ENCODE measurements at places on chromosomes 12 and 14. TPM values are rescaled to one million over a fixed set of nuclear protein-coding genes. Genes with fewer than 3 reads are reported as not detected.

Gene SSTR1
- total RNA-seq: not detected

Gene STYK1
- total RNA-seq: 1.8 TPM

- no peak for DNase-seq
Observed at GRCh38 chr12:117646520-117646919, 285.1 kb upstream of the NOS1 start.

Gene SUOX
- 7.8 TPM for total RNA-seq

GRCh38 chr14:67944605-67945004, 125.0 kb downstream of the RAD51B start:
- DNase-seq: no peak

Gene NPFF
- total RNA-seq: not detected

GRCh38 chr12:43177276-43177675, 374.7 kb downstream of the ADAMTS20 start:
- DNase-seq: no peak

GRCh38 chr14:50040401-50040775, 76.0 kb downstream of the VCPKMT start:
- peak; percentile 45 for DNase-seq

DNA sequence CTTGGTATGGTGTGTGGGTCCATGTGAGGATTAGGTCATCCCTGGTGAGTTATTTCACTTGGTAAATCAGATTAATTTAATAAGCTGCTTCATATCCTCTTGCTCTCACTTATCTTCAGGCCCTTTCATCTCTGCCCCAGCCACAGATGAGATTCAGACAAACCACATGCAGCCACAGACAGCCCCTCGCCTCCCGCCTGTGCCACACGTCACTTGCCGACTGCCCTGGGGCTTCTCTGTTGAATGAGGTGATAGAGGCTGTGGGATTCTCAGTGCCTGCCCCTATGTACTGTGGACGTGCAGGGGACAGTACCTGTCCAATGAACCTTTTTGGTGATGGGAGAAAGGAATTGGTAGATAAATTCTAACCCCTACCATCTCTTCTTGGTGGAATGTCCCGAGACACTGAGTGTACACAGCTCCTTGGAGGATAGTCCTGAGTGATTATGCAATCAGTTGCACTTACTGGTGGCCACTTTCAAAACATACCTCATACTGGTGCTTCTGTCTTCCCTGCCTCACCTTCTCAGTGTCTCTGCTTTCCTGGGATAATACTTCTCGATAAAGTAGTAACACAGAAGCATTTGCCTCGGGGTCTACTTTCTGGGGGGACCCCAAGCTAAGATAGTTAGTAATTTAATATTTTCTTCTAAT, 248.7 kb downstream of the TTC6 start:
- no peak for DNase-seq

- DNase-seq: no peak
Observed at GRCh38 chr12:66176105-66176900, 6.5 kb upstream of the TMBIM4 start.

DNA sequence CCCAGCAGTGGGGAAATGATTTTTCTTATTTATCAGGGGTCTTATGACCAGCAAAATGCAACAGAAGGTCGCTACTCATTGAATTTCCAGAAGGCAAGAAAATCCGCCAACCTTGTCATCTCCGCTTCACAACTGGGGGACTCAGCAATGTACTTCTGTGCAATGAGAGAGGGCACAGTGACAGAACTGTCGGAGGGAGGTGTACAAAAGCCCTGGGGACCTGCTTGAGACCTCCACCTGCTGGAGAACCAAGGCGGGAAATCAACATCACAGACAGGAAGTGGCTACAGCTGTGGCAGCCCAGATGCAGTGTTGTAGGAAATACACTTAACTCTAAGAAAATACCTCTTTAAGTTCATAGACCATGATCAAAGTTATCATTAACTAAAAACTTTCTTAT, 250.9 kb upstream of the OR4E1 start:
- peak; percentile 54 for DNase-seq

DNA sequence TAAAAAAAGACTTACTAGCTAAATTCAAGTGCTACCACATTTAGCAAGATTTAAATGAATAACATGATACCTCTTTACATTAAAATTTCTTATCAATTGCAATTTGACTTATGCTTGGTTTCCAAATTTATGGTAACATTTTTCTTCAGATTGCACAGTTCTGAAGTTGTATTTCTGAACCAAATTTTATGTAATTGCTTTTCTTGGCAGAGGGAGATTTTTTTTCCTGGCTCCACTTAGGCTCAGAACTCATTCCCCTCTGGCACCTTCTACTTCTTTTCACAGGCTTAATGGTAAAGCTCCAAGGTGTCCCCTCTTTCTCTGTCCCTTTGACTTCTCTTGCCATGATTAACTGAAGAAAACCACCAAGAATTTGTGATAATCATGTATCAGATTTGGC, 99.8 kb upstream of the TMTC1 start:
- no peak for DNase-seq

DNA sequence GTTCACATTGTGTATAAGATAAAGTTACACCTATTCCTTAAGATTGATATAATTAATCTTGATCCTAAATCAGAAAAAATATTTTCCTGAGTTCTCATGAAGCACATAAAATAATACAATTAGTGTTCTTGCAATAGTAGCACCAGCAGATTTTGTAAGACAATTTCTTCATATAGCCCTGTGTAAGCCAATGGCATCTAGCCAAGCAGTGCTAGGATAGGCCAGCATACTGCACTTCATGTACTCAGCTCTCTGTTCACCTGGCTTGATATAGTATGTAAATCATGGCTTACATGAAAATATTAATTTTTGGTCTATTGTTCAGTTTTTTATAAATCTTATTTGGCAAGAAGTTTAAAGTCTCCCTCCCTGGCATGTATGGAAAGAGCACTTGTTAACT, 1.9 kb downstream of the KLRF2 start:
- no peak for DNase-seq

Gene RERG
- not detected for total RNA-seq

GRCh38 chr12:66309606-66310005, 7.3 kb downstream of the HELB start:
- DNase-seq: no peak

- DNase-seq: no peak
Observed at GRCh38 chr12:116881877-116882507, 751 bp upstream of the HRK start.

GRCh38 chr12:105920161-105920684, 218.5 kb downstream of the NUAK1 start:
- no peak for DNase-seq

Gene NR1H4
- total RNA-seq: not detected

DNA sequence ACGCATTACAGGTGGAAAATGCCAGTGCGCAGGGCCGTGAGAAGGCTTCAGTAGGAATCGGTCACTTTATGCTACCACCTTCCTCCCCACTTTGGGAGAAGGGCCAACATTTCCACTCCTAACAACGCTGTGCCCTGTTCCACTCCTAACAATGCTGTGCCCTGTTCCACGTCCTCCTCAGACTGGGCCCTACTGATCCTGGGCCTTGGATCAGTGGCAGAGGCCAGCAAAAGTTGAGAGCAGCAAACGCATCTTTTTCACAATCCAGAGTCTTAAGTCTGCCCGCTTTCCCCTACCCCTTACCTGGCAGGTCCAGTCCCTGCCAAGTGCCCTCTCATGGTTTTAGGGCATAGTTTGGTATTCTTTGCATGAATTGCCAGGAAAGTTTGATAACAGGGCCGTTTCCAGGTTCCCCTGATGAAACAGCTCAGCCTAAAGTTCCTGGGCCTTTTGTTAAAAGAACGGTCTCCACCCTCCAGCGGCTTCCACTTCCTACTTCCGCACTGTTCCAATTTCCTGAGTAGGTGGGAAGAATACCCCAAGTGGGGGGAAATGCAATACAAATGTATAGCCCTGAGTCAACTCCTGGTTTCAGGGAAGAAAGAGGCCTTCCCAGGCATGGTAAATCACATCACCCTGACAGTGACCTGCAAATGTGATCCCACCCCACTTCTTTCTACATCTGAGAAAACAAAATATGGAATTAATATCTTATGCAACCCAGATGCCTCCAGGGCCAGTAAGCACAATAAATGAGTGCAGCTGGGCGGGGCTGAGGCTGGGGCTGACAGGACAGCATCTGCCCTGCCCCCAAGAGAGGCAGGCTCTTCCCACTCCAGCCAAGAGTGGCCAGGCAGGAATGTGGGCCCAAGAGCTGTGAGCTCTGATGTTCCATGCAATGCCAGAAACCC, 15.0 kb downstream of the KCTD10 start:
- no peak for DNase-seq

Gene KERA
- not detected for total RNA-seq

Gene ASCL1
- total RNA-seq: not detected

DNA sequence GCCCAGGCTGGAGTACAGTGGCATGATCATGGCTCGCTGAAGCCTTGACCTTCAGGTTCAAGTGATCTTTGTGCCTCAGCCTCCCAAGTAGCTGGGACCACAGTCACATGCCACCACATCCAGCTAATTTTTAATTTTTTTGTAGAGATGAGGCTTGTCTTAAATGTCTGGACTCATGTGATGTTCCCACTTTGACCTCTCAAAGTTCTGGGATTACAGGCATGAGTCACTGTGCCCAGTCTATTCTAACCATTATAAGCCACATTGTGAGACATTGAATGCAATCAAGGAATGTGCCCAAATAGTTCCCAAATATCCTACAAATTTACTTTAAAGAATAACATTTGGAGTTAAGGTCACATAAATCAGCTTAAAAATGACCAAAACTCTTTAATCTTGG, 130.7 kb upstream of the ARID2 start:
- DNase-seq: no peak

Gene ANKLE2
- 189 TPM for total RNA-seq

Gene TAS2R43
- 0.48 TPM for total RNA-seq

GRCh38 chr12:115149685-115150378, 465.9 kb upstream of the TBX3 start:
- DNase-seq: no peak

Gene DTX1
- 18.0 TPM for total RNA-seq

GRCh38 chr12:106508966-106509365, 73.8 kb upstream of the RFX4 start:
- DNase-seq: no peak

DNA sequence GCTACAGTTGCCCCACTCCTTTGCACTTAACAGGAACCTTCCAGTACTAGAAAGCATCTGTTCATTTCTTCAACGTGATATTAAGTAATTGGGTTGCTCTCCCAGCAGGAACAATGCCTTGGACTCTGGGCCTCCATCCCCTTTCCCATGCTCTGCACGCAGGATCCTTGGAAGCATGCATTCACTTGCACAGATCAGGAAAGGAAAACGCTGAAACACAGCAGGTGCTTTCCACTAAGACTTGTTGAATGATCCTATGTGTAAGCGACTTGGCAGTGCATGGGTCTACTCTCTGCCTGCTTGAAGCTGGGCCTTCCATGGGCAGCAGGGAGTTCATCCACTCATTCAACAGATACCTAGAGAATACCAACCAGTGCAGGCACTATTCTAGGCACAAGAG, 2.3 kb downstream of the LTBP2 start:
- no peak for DNase-seq

Gene RNASE7
- not detected for total RNA-seq

Gene CACNA2D4
- total RNA-seq: 6.0 TPM

GRCh38 chr14:89422181-89422951, 5.3 kb upstream of the FOXN3 start:
- DNase-seq: peak; percentile 42
